Karpas-422 (cell line): ENCODE measurements at places on chromosomes 1 and 21.

GRCh38 chr21:41932576-41933312 lies 21.1 kb downstream of the C2CD2 start:
- DNase-seq: no peak

DNA sequence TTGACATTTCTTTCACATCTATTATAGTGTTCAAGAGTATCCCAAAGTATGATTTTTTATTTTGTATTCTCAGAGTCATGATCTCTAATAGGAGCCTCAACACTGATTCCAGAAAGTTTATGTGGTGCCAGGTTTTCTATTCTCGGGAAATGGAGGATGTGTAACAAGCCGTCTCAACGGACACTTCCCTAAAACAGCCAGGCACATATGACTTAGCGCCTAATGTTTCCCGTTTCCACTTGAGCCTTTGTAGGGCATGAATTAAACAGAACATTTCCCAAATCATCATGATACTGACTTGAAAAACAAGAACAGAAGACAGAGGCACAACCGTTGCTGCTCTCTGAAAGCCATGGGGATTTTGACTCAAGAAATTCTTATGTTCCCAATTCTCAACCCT lies 8.0 kb downstream of the CYYR1 start:
- DNase-seq: no peak

DNA sequence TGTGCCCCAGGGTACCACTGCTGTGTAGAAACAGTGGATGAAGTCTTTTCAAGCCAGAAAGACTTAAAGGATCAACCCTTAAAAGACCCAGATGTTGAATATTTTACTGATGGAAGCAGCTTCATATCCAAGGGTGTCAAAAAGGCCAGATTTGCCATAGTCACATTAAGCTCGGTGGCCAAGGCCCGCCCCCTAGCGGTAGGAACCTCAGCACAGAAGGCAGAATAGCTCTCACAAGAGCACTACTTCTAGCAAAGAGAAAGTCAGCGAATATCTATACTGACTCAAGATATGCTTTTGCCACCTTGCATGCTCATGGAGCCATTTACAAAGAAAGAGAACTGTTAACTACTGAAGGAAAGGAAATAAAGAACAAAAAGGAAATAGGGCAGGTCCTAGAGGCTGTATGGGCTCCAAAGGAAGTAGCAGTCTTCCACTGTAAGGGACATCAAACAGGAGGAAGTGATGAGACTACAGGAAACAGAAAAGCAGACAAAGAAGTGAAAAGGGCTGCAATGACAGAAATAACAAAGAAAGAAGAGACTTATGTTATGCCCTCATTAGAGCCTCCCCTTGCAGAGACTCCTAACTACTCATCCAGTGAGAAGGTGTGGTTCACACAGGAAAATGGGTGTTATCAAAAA lies 90.5 kb downstream of the LIPI start:
- DNase-seq: peak; percentile 74

DNA sequence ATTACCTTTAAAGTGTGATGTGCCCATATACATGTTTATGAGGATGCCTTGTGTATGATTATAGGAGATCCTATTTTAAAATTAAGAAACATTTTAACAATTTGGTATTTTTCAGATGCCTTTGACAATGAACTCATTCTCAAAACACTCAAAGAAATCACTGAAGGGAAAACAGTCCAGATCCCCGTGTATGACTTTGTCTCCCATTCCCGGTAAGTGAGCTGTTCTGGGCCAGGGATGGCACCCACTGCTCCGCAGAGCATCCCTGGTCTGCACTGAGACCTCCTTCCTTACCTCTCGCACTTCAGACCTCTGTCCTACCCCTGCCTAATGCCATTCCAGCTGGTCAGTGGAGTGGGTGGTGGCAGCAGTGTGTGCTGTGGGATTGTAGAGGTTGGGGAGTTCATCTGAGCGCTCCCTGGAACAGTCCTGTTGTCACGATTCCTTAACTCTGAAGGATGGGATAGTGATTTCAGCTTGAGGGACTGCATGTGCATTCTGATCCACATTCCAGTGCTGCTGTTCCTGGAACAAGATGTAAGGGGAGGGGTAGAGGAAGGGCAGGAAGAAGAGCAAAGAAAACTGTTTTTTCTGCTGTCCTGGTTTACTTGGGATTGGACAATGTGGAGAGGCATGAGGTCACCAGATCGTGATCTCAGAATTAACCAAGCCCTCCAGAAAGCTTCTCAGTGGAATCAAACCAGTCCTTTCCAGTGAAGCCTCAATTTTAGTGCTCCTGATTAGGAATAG lies 63.9 kb downstream of the UCK2 start:
- DNase-seq: no peak
